ENCODE measurements at places on chromosomes 11 and 22.
A peak's percentile ranks its signal among the peaks of the same experiment; 100 is the strongest.

DNA sequence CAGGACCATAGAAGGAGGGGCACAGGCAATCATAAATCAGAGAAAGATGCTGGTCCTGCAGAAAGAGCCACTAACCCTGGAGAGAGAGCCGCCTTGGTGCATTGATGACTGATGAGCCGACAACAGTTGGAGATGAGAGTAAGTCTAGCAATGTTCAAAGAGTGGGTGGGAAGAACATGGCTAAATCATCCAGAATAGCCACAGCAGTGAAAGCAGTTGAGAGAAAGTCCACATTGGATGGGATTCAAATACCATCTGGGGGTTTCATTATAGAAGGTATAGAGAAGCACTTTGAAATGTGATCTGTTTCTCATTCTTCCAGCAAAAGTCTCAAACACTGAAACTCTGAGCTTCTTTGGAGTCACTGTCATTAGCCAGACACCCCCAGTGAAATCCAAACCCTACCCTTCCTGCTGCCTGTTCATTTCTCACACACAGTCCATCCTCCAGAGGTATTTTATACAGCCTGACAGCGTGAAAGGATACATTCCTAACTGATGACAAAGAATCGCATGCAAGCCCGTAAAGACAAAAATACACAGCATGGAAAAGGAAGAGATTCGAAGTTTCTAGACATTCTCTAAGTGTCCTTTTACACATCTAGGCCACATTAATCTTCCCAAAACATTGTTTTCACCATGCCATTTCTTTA lies 303.1 kb upstream of the MPPED2 start:
- peak; percentile 38 for DNase-seq

DNA sequence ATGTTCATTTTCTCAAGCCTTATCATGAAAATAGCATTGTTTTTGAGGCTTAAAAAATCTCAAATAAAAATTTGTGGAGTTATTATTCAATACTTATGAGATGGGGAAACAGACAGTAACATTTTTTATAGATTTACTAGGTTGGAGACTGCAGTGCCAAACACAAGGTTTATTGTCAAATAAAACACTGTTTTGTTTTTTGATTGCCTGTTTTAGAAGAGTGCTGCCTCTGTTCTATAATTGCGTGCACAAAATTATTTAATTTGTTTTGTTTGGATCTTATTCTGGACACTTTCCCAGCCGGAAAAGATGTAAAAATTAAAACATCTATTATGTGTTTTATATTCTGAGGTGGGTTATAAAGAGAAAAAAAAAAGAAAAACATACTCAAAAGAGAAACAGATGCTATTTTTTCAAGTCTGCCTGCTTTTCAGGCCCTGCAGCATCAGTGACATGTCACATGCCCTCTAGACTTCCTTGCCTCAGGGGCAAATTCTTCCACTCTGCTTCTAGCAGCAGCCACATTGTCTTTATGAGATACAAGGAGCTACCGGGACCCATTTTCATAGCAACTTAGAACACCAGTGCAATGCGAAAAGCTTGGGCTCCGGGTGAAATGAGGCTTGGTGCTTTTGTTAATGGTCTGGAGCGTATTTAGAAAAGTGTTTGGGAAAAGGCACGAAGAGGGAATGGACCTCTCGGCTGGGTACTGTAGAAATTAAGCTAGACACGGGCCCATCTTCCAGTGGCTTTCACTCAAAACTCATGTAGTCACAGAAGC lies 77.5 kb downstream of the EFCAB6 start:
- DNase-seq, result no peak

DNA sequence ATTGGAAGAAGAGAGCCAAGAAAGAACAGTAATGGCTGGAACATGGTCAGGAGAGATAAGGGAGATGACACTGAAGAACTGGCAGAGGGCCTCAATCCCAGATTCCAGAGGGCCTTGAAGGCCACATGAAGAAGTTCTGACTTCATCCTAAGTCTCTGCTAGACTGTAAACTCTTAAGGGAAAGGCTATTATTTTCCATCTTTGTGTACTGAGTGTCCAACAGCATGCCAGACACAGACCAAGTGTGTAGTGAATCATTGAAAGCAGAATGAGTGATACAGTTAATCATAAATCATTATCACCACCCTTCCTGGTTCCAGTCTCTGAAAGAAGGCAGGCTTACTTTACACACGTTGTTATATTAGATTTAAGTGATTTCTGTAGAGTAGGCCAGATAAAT lies 185.3 kb upstream of the C11orf87 start:
- DNase-seq, result no peak

GRCh38 chr22:23403720-23404688 lies 176.1 kb downstream of the IGLL1 start:
- DNase-seq, result no peak

DNA sequence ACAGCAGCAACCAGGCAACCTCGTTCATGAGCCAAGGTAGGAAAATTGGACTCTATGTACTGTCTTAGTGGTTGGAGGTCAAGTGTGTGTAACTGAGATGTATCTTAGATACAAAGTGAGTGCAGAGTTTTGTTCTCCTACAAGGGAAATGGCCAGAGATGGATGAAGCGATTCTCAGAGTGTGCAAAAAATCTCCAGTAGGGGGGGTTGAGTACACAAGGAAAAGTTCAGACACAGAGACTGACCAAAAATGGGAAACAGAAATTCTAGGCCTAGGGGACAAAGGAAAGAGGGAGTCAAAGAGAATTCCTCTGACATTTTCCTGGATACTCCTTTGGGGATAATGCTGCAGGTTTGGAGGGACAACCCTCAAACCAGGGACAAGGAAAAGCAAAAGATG lies 38.2 kb upstream of the OR5AK2 start:
- no peak for DNase-seq

DNA sequence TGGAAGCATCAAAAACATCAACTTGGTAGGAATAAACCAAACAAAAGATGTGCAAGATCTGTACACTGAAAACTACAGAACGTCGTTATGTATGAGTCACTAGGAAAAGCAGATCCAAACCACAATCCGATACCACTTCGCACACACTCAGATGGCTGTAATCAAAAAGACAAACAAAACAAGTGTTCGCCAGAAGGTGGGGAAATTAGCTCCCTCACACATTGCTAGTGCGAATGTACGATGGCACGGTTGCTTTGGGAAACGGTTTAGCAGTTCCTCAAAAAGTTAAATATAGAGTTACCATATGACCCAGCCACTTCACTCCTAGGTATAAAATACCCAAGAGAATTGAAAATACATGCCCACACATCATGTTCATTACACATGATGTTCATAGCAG lies 14.8 kb upstream of the CARD10 start:
- peak; percentile 83 for DNase-seq

- DNase-seq, result no peak
Measured at GRCh38 chr11:72520815-72521214, 86.5 kb upstream of the CLPB start.

DNA sequence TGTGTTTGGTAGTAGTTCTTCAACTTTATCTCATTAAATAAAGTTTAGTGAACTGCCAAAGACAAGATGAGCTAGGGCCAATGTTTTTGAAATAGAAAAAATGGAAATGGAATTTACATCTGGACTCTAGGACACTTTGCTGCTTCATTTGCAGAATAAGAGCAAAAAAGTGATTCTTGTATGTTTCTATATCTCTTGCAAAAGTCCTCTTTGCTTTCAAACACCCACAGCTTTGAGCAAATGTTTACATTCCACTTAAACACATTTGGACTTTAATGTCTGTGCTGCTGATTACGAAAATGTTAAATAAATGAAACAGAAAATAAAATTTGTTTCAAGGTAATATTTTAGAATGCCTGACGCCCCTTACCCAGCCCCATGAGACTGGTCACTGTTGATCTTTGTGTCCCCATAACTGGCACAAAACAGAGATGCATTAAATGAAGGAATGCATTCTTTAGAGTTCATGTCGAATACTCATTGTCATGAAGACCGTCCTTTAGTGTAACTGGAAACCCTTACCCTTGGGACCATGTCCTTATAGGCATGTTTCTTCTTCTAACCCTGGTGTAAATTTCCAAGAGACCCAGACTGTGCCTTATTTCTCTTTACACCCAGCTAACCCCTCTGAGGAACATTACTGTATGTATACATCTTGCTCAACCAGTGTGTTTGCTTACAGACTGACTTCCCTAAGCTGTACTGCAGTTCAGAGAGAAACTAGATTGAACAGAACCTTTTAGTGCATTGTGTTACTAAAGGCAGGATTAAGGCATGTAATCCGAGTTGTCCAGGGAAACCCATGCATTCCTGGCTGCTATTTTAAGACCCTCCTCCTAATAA lies 199.7 kb downstream of the NAV2 start:
- DNase-seq, result no peak

GRCh38 chr22:48299801-48300200 lies 1527.9 kb downstream of the BRD1 start:
- no peak for DNase-seq

DNA sequence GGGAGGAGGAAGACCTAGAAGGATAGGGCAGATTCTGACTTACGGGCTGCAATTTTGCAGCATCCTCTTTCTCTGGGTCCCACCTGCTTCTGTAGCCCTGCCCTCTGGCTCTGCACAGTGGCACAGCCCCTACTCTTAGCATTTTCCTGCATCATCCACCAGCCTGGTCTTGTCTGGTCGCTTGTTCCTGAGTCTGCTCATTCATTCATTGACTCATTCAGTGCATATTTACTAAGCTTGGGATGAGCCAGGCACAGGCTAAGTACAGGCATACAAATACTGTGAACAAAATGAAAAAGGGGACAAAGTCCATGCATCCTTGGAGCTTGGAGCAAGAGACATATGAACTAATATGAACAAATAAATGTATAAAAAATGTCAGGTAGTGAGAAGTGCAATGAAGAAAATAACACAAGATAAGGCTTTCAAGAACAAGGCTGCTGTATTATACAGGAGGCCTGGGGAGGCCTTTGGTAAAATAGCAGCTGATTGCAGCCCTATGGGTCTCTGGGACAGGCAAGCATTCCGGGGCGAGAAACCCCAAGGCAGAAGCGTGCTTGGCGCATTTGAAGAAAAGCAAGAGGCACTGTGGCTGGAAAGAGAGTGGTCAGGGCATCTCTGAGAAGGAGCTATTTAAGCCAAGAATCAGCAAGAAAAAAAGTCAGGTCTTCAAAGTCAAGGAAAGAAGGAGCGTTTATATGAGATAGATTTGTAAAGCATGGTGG lies 108.0 kb upstream of the ALX4 start:
- no peak for DNase-seq

GRCh38 chr11:103904324-103904667 lies 132.1 kb upstream of the DDI1 start:
- DNase-seq, result no peak

DNA sequence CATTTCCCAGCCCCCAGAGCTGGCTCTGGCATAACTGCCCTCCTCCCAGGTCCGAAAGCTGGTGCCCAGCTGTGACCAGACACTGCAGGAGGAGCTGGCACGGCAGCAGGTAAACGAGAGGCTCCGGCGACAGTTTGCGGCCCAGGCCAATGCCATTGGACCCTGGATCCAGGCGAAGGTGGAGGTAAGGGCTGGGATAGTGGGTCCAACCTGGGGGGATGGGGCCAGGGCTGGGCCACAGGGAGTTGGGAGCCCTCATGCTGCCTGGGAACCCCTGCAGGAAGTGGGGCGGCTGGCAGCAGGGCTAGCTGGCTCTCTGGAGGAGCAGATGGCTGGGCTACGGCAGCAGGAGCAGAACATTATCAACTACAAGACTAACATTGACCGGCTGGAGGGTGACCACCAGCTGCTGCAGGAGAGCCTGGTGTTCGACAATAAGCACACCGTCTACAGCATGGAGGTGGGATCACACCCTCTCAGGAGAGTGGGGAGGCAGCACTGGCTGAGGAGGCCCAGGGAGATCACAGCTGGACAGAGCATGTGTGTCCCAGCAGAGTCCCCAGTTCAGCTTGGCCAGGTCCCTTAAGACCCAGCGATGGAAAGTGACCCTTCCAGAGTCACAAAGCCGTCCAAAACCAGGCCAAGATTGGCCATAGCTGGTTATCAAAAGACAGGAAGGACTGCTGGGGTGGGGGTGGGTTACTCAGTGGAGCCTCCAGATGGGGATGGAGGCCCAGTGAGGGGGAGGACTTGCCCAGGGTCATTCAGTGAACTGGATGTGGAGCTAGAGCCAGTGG lies 7.0 kb downstream of the CTSF start:
- no peak for DNase-seq

GRCh38 chr11:47917599-47918369 lies 62.6 kb upstream of the PTPRJ start:
- DNase-seq, result peak; percentile 49
